BE2C (cell line): ENCODE measurements at places on chromosomes 1 and 21.

DNA sequence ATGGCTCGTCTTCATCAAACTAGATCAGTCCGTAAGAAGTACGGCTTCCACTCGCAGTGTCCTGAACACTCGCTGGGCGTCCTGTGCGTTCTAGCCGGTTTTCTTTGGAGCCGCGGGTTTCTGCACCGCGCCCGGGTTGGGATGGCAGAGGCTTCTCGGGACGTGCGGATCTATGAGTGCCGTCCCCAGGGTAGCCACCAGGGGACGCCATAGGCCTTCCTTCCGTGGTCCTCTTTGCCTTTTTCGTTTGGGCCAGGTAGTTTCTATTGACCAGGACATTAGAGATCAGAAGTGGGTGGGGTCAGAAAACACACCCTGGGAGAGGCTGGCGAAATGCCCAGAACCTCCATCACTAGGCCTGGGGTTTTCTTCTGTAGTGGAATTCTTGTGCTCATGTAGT, 273.8 kb downstream of the FAM72C start:
- peak; percentile 74 for DNase-seq

GRCh38 chr21:44057960-44058651, 46.0 kb downstream of the TRAPPC10 start:
- DNase-seq, result no peak

DNA sequence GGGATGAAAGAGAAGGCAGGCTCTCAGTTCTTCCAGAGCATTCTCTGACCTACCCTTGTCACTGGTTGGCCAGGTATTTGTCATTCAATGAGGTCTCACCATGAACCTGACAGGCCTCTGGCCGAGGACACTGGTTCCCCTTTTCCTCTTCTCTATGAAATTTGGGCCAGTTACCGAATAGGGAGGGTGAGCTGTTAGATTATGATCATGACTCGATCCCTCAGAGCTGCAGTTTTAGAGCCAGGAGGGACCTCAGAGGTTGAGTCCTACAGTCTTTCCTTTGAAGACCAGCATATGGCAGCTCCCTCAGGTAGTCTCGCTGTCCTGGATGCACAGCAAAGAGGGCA, 29.5 kb upstream of the CLSTN1 start:
- no peak for DNase-seq

- DNase-seq, result no peak
Measured at GRCh38 chr1:197761654-197762053, 13.6 kb downstream of the DENND1B start.
